ENCODE measurements at places on chromosomes 16 and 17.

DNA sequence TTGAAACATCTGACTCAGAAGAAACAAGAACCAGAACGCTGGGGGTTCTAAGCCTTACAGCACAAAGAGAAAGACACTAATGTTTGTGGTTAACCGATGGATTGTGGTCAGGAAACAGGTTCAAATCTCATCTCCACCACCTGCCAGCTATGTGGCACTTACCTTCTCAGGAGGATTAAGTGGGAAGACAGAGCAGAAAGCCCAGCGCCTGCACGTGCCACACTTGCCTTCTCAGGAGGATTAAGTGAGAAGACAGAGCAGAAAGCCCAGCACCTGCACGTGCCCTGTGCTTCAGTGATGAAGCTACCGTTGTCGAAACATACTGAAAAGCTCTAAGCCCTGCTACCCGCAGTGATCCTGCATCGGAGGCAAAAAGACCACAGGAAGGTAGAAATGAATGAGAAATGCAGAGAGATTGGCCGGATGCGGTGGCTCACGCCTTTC, 90.6 kb downstream of the NXN start:
- DNase-seq, result no peak

- DNase-seq, result peak; percentile 87
Measured at GRCh38 chr16:27448532-27449433, 46.8 kb downstream of the IL21R start.

GRCh38 chr16:65196420-65197075, 74.7 kb upstream of the CDH11 start:
- no peak for DNase-seq

DNA sequence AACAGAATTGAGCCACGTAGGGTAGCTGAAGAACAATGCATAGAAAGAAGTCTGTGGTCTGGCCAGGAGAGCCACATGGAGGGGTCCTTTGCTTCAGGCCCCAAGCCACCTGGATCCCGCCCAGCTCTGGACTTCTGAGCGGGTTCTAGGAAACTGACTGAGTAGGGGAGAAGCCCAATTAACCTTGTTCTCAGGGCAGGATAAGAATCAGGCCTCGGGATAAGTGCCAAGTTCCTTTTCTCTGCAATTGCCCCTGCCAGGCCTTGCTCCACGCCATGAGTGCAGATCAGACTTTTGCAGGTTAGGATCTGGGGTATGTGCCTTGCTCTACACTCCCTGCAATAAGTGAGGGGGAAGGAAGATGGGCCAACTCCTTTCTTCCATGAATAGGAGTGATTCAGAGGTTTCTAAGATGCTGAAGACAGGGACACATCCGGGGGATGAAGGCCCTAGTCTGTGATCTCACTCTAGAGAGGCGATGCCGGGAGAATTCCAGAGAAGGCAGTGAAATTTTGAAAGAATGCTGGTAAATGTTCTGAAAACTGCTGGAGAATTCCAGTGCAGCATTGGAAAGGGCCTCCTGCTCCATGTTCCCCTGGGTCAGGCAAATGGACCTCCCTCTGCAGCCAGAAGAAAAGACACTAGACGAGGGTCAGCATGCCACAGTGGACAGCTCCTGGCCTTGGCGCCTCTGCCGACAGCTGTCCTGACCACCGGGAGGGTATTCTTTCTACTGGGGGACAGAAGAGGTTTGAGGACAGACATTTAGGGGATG, 5.8 kb downstream of the NEUROD2 start:
- no peak for DNase-seq

DNA sequence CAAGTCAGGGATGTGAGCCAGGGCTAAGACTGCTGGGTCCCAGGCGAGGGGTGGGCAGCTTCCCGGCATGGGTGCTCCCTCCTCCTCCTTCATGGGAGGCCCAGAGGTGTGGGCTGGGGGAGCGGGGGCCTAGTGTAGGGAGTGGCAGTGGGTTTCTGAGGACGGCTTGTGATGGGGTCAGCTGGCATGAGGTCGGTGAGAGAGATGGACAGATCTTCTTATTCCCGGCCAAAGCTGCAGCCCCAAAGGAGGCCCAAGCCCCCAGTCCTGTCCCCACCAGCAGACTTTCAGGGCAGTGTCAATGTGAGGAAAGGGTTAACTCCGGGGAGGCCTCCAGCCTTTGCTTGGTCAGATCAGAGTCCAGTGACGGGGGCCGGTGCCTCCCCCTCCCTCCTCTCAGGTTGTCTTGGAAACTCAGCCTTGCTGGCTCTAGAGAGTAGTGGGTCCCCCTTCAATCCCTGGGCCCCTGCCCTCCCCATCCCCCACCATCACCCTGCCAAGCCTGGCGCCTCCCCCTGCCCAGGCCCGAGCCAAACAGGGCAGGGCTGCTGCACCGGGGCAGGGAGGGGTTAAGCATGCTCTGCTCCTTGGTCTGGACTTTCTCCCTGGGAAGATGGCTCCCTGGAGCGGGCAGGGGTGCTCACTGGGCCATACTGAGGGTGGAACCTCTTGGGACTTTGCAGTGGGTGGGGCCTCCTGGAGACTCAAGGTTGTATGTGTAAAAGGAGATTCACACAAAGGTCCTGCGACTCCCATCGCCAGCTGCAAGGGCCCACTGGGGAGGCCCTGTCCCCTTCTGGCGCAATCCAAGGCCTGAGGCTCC, 12.4 kb downstream of the NAT9 start:
- no peak for DNase-seq

DNA sequence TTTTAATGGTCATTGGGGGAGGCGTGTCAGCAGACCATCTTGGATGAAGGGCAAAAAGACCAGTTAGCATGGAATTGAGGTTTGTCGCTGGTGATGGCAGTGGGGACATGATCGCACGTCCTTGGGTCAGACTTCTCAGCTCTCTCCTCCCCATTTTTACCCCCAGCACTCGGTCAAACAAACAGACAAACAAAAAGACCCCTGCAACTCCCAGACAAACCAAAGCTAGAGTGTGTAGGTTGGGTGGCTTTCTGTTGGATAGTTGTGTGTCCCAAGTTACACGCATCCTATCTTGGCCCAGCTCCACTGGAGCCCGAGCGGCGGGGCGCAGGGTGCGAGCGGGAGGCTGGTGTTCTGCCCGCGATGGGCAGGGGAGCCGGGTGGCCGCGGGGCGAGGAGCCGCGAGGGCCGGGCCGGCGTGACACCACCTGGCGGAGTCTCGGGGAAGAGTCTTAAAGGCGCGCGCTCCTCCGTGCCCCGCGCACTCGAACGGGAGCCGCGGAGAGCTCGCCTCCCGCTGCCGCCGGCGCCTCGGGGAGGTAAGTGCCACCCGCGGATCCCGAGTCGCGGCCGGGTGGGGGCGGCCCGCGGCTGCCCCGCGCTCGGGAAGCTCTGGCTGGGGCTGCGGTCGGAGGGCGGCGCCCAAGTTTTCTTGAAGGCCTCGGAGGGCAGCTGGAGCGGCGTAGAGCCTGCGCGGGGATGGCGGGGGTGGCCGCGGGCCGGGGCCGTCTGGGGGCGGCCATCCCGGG, 18.5 kb upstream of the NTN1 start:
- DNase-seq, result no peak

GRCh38 chr16:2016407-2016922, 3.1 kb upstream of the NPW start:
- DNase-seq, result no peak

DNA sequence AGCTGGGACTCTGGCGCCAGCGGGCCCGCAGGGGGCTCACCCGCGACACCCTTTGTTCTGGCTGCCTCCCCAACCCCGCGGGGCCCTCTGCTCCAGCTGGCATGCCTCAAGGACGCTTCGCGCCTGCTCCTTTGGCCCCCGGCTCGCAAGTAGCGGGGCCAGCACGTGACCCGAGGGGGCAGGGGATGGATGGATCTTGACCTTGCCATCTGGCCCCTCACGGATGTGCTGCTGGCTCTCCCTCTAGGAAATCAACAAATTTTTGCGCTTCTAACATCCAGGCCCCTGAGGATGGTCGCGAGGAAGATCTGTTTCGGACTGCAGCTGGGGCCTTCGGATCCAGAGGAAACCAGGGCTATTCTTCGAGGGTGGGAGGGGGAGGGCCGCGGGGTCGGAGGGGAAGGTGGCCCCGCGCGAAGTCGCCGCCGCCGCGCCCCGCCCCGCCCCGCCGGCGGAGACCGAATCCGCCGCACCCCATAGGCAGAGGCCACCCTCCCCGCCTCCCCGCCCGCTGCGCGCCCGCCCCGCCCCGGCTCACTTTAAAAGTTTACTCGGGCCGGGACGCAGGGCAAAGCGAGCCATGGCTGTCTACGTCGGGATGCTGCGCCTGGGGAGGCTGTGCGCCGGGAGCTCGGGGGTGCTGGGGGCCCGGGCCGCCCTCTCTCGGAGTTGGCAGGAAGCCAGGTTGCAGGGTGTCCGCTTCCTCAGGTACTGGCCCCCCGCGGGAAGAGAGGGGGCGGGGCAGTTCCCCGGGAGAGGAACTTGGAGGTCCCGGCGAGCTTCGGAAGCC, at the start of gene ACSF2:
TSS of gene ACSF2 (plus strand) at position 537 of the 790 bp plus-strand sequence. CDS start at position 581, 44 bp downstream.
- DNase-seq, result no peak

DNA sequence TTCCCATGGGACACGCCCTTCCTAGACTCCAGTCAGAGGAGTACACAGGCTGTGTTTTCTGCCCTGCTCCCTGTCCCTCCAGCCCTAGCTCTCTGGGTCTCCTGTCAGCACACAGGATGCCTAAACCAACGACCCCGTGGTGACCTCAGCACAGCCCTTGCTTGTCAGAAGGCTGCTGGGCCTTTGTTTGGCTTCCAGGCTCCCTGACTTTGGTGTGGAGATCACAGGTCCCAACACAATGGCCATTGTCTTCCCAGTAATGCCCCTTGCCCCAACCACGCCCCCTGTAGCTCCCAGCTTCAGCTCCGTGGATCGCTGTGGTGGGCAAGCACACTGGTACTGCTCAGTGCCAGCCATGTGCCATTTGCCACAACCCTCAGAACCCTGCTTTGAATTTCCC, 15.0 kb downstream of the HNF1B start:
- DNase-seq, result no peak

GRCh38 chr17:77330602-77331081, 189.9 kb downstream of the SEC14L1 start:
- no peak for DNase-seq

DNA sequence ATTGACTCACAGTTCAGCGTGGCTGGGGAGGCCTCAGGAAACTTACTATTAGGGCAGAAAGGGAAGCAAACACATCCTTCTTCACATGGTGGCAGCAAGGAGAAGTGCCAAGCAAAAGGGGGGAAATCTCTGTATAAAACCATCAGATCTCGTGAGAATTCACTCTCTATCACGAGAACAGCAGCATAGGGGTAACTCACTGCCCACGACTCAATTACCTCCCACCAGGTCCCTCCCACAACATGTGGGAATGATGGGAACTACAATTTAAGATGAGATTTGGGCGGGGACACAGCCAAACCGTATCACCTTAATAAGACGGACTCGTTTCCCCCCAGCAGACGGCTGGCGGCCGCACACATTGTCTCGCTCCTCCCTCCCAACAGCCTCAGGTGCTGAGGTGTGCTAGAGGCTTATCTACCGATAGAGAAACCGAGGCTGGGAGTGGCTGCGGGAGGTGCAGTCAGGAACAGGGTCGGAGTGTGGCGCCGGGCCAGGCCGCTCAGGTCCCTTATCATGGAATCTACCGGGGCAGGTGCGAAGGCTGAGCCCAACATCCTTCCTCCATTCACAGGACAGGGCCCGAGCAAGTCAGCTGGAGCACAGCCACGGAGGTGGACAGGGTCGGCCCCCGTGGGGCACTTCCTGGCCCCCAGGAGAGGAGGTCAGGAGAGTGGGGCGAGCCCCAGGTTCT, 4.9 kb upstream of the ZG16B start:
- no peak for DNase-seq

- DNase-seq, result no peak
Measured at GRCh38 chr17:66431910-66432309, 129.5 kb downstream of the PRKCA start.
